ENCODE measurements at places on chromosomes 6 and 20. TPM values are rescaled to one million over a fixed set of nuclear protein-coding genes. Genes with fewer than 3 reads are reported as not detected.
A peak's percentile ranks its signal among the peaks of the same experiment; 100 is the strongest.

GRCh38 chr20:58136149-58136484 is 92.3 kb downstream of the ANKRD60 start:
- no peak for DNase-seq

GRCh38 chr6:119428633-119429032 is 79.1 kb upstream of the MAN1A1 start:
- DNase-seq = no peak

DNA sequence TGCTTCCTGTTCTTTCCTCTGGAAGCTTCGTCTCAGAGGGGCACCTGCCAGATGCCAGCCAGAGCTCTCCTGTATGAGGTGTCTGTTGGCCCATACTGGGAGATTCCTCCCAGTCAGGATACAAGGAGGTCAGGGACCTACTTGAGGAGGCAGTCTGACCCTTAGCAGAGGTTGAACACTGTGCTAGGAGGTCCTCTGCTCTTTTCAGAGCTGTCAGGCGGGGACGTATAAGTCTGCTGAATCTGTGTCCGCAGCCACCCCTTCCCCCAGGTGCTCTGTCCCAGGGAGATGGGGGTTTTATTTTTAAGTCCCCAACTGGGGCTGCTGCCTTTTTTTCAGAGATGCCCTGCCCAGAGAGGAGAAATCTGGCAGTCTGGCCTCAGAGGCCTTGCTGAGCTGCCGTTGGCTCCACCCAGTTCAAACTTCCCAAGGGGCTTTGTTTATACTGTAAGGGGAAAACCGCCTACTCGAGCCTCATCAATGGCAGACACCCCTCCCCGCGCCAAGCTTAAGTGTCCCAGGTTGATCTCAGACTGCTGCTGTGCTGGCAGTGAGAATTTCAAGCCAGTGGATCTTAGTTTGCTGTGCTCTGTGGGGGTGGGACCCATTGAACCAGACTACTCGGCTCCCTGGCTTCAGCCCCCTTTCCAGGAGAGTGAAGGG is 326.7 kb downstream of the BCKDHB start:
- DNase-seq = peak; percentile 49

DNA sequence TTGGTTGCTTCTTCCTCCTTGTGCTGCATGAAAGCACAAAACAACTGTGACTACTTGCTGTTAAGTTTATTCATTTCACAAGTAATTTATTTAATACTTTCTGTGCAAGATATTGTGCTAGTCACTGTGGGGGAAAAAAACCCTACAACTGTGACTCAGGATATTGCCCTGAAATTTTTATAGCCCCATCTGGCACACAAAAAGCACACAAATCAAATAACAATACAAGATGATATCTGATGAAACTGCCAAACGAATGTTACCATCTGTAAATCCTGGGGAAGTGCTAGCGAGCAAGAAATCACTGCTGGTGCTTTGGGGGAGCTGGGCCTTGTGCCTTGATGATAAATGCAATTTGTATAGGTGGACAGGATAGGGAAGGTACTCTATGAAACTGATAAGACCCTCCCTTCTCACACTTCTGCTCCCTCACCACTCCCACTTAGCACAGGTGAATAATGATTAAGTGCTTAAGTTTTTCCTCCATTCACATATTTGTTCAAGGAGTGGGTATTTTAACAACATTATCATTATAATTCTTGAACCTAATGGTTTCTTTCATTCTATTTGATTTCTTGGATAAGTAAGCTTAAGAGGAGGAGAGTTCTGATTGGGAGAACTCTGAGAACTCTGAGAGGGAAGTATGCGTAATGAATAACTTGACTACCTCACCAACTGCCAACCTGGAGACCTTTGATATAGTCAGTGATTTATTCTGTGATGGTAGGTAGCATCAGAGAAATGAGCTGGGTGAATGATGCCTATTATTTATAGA is 115.3 kb downstream of the RTN4IP1 start:
- peak; percentile 37 for DNase-seq

PKIG gene
- 71.1 TPM for total RNA-seq

- no peak for DNase-seq
Measured at GRCh38 chr6:12017263-12017662, 5.2 kb downstream of the HIVEP1 start.

DNA sequence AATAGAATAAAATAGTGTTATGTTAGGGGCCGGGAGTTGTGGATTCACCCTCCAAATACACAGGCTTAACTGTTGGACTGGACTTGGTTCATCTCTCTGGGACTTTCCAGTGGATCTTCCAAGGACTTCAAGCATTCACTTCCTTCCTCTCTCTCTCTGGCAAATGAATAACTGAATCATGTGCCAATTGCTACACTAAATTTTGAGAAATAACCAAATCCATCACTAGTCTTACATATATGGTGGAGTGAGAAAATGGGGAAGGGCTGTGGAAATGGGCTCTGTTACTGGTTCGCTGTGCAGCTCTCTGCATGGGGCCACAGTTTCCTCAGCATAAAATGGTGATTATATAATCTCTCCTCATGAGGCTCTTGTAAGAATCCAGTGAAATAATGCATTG is 6.8 kb upstream of the KIAA1755 start:
- DNase-seq = no peak

DNA sequence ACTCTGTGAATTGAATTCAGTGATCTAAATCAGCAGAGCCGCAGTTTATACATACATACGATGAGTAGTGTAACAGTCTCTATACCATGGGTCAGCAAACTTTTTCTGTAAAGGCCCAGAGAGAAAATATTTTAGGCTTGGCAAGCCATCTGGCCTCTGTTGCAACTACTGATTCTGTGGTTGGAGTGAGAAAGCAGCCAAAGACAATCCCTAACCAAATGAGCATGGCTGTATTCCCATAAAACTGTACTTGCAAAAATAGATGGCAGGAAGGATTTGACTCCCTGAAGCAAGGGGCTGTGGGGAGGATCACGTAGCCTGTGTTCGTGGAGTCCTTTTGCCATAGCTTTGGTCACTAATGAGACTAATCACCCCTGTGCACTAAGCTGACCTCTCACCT is 17.9 kb upstream of the MOCS1 start:
- no peak for DNase-seq

DNA sequence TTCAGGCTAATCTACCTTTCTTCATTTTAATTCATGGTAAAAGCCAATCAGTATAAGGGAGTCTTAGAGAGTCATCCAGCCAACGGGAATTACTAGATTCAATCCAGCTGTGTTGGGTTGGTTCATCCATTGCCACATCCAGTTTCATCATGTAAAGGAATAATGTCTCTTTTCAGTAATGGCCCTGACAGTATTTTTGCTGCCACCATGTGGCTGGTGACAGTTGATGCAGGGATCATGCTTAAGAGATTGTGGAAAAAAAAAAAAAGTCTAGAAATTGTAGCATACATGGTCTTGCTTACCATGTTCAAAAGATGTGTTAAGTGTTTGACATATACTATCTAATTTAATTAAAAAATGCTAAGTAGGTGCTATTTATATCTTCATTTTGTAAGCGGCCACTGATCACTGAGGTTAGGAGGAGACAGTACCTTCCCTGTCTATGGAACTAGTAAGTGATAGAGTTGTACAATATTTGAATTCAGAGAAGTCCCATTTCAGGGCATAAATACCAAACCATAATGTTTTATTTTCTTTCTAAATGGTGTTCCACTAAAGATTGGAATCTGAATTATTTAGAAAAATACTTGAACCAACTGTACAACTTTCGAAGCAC is 135.9 kb downstream of the KHDRBS2 start:
- DNase-seq = peak; percentile 17

DNA sequence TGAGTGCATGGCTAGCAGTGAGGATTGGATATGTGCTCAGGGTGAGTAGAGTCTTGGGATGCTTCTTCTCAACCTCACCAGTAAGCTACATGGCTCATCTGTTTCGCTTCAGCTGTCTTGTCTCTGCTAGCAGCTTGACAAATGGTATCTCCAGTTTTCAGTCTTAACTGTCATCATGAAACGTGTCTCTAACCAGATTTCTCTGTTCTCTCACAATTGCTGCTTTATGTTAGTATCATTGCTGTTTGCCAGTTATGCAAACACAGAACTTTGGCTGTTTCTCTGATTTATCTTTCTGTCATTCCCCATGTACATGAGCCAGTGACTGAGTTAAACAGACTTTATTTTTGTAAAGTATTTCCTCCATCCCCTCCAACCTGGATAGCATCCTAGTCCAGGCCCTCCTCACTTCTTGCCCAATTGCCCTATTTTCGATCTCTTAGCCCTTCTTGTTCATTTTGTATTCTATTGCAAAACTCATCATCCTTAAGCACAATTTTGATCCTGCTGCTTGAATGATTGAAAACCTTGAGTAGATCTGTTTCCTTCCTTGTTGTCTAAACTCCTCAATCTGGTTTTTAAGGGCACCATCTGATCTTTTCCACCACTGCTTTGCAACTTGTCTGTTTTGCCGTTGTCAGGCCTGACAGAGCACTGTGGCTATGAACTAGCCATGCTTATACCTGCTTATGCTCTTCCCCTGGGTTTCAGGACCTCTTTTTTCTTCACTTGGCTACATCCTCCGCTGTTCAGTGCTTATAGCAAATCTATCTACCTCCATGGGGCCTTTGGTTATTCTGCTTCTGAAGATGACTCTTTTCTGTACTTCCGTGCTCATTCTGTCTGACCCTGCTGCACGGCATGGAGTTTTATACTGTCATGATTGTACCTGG is 37.7 kb upstream of the ADIG start:
- no peak for DNase-seq

DNA sequence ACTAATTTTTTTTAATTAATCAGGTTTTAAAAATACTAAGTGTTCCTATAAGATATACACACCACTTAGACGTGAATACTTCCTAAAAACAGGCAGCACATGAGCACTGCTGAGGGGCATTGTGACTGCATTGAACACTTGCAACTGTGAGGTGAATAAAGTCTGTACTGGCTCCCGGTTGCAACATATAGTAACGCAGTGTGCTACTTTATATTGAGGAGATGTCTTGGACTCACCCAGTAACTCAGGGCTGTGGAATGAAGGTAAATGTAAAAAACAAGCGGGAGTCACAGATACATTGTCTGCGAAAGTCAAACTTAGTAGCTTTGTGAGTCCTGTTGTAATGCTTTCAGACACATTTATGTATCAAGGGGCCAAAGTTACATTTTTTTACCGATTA is 17.0 kb upstream of the HLA-A start:
- DNase-seq = no peak

- DNase-seq = no peak
Measured at GRCh38 chr6:117264692-117265409, 507 bp upstream of the VGLL2 start.

- DNase-seq = no peak
Measured at GRCh38 chr6:31378721-31379103, 21.7 kb upstream of the HLA-B start.
